Ovary (tissue), 10 donors: ENCODE measurements at places on chromosomes 6 and 20. TPM values are rescaled to one million over a fixed set of nuclear protein-coding genes. Genes with fewer than 3 reads are reported as not detected.

PI3 gene
- not detected for total RNA-seq

VWA7 gene
- total RNA-seq, result 5.5 TPM

DEK gene
- total RNA-seq, result 63.5 TPM

ATAT1 gene
- total RNA-seq, result 5.6 TPM

ADGRB3 gene
- total RNA-seq, result 1.4 TPM

ULBP2 gene
- total RNA-seq, result not detected

BMP7 gene
- 5.6 TPM for total RNA-seq

EYS gene
- not detected for total RNA-seq

DNA sequence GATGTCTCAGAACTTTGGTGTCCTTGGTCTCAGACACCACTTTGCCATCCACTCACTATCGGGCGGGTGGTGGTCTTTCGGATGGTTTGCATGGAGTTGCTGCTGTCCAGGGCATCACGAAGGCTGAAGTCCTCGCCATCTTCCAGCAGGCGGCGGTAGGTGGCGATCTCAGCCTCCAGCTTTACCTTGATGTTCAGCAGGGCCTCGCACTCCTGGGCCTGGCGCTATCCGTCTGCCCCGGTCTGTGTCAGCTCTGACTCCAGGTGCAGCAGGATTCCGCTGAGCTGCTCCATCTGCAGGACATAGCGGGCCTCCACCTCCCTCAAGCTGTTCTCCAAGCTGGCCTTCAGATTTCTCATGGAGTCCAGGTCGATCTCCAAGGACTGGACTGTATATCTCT lies 36.0 kb downstream of the ZNF311 start:
- no peaks in the 10 kb centered on the region for H3K36me3 ChIP-seq
- H3K4me3 ChIP-seq, result no peak overlapping the region
- DNase-seq, result no peak

DNA sequence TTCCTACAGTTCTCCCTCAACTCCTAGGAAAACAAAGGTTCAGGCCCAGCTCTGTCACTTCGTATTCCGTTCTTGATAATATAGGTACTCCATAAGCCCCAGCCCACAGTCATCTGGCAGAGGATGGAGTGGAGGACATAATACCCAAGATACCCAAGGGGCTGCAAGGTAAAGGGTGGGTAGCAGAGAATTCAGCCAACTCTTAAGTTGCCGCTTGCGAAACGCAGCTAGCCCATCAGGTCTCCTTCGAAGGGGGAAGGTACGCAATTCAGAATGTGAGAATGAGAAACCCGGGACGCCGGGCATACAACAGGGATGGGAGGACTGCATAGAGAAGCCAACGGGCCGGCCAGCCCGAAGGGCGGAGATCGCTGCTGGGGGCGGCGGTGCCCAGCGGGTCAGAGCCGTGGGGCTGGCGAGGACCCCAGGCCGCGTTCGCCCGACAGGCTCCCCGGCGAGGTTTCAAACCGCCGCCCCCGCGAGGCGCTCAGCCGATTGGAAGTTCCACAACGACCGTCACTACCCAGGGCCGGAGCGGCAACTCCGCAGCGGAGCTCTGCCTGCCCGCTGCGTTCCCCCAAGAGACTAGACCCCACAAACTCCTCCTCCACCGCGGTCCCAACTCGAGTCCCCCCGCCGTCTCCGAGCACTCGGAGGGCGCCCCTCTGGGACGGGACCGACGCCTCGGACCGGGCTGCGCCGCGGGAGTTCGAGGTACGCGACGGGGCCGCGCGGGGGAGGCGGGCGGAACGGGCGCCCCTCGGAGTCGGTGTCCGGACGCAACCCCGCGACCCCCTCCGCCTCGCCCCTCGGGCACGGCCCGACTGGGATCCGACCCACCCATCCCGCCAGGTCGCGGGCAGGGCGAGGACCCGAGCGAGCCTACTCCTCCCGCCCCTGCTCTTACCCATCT lies 911 bp downstream of the CDK19 start:
- H3K36me3 ChIP-seq, result no peaks in the 10 kb centered on the region
- peak overlapping the region; percentile 93 for H3K27ac ChIP-seq
- H3K4me3 ChIP-seq, result peak overlapping the region; percentile 78
- no peaks in the 10 kb centered on the region for H3K27me3 ChIP-seq
- peaks cover 3% of the 10 kb centered on the region for H3K4me1 ChIP-seq
- DNase-seq, result peak; percentile 73

DNA sequence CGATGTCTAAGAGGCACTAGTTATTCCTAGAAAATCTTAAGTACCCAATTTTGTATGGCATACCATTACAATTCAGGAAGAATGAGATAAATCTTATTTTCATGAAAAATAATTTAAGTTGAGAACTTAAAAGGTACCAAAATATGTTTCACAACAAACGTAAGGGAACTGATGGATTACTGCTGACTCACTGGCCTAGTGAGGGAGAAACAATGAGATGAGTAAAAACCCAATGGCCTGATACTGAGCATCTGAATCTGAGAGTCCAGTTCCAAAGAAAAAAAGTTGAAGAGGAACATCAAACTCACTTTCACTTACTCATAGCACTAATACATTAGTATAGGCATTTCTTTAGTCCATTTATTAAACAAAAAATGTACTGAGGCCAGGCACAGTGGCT lies 56.0 kb downstream of the MDN1 start:
- no peak overlapping the region for H3K4me3 ChIP-seq
- no peak for DNase-seq
- no peak overlapping the region for H3K27ac ChIP-seq
- H3K36me3 ChIP-seq, result no peaks in the 10 kb centered on the region
- no peaks in the 10 kb centered on the region for H3K27me3 ChIP-seq

- H3K27ac ChIP-seq, result no peak overlapping the region
- no peak overlapping the region for H3K4me3 ChIP-seq
- H3K4me1 ChIP-seq, result no peaks in the 10 kb centered on the region
- no peak for DNase-seq
- H3K27me3 ChIP-seq, result no peaks in the 10 kb centered on the region
These were observed 36.6 kb upstream of the DUSP22 start for GRCh38 chr6:255751-256083.

DNA sequence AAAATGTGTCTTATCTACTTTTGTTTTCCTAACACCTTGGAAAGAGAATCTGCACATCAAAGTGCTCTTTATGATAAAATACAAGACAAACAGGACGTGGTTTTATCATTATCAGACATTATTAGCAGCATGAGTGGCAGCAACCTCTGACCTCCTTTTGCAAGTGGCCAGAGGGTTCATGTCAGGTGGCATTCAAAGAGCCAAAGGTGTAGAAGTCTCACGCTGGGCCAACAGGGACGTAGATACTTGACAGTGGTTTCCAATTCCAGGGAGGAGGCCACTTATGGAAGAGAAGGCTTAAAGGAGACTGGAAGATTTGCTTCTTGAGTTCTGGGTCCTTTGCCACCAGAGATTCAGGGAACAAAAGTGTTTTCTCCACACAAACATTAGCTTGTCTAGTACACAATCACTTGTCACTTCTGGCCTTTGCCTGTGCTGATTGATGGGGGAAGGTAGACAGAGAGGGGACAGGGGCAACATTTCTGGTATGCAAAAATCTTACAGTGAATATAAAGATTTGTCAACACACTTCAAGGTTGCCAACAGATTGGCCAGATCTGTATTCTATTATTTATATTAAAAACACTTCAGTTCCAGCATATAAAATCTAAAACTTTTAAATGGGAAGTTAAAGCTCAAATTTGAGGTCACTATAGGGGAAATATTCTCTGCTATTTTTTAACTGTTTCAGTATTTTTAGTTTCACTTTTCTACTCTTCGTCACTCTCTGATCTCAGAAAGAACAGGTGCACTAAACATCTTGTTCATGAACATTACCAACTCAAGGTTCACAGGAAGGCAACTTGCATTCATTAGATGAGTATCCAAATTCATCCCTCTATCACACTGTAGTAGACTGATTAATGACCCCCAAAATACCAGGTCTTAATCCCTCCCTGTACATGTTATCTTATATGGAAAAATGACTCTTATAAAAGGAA lies 52.1 kb upstream of the FBXO30 start:
- no peak for DNase-seq
- H3K27ac ChIP-seq, result no peak overlapping the region
- H3K36me3 ChIP-seq, result no peaks in the 10 kb centered on the region
- H3K4me1 ChIP-seq, result no peaks in the 10 kb centered on the region
- H3K4me3 ChIP-seq, result no peak overlapping the region

DNA sequence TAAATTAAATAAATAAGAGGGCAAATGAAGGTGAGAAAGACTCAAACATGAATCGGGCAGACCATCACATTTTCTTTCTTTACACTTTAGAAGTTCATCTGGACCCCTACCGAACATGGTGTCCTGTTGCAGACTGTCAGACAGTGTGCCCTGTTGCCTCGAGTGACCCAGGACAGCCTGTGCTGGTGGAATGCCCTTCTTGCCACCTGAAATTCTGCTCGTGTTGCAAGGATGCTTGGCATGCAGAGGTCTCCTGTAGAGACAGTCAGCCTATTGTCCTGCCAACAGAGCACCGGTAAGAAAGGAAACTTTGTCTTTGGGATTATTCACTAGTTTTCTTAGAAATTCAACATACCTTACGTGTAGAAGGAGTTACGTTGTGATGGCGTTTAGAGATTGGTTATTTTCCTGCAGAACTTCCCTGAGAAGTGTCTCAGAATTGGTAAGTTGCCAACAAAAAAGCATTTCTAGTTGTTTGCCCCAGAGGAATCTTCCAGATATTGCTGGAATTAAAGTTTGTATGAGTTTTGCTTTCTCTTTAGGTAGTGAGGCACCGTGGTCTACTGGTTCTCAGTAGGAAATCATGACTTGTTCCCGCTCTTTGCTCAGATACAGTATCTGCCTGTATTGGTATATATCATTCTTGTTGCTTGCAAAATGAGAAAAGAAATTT lies 70.1 kb downstream of the RNF144B start:
- no peaks in the 10 kb centered on the region for H3K36me3 ChIP-seq
- no peak overlapping the region for H3K4me3 ChIP-seq
- H3K27me3 ChIP-seq, result no peaks in the 10 kb centered on the region
- no peaks in the 10 kb centered on the region for H3K4me1 ChIP-seq
- H3K27ac ChIP-seq, result no peak overlapping the region

GRCh38 chr6:28981431-28981832 lies 23.7 kb downstream of the ZNF311 start:
- H3K36me3 ChIP-seq, result no peaks in the 10 kb centered on the region
- H3K4me3 ChIP-seq, result peak overlapping the region; percentile 69
- no peak overlapping the region for H3K27ac ChIP-seq
- peak; percentile 80 for DNase-seq
- H3K4me1 ChIP-seq, result peaks cover 3% of the 10 kb centered on the region

GRCh38 chr6:2480267-2480966 lies 235.0 kb upstream of the GMDS start:
- no peak overlapping the region for H3K27ac ChIP-seq
- no peak for DNase-seq
- H3K4me1 ChIP-seq, result no peaks in the 10 kb centered on the region
- no peaks in the 10 kb centered on the region for H3K36me3 ChIP-seq
- H3K4me3 ChIP-seq, result no peak overlapping the region
- no peaks in the 10 kb centered on the region for H3K27me3 ChIP-seq

DNA sequence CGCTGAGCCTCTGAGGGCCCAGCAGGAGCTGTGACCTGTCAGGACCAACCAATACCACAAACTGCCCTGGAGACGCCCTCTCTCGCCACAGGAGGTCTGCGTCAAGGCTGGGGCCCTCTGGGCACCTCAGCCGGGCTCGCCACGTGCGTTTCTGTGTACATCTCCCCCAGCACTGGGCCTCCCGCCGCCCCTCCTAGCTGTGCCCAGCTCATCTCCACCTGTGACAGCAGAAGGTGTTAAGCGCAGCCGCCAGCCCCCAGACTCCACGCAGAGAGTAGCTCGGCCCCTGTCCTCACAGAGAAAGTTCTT lies 91.4 kb downstream of the TAF4 start:
- H3K27ac ChIP-seq, result no peak overlapping the region
- H3K36me3 ChIP-seq, result no peaks in the 10 kb centered on the region
- H3K27me3 ChIP-seq, result no peaks in the 10 kb centered on the region
- no peak overlapping the region for H3K4me3 ChIP-seq

GRCh38 chr6:82980086-82980485 lies 85.6 kb downstream of the UBE3D start:
- H3K4me3 ChIP-seq, result no peak overlapping the region

- H3K4me3 ChIP-seq, result no peak overlapping the region
- H3K36me3 ChIP-seq, result no peaks in the 10 kb centered on the region
- H3K4me1 ChIP-seq, result peaks cover 1% of the 10 kb centered on the region
- H3K27ac ChIP-seq, result no peak overlapping the region
- no peaks in the 10 kb centered on the region for H3K27me3 ChIP-seq
These were observed 41.7 kb upstream of the AIG1 start for GRCh38 chr6:143018955-143019354.

GRCh38 chr6:53056273-53056672 lies 8.9 kb upstream of the FBXO9 start:
- peaks cover 12% of the 10 kb centered on the region for H3K4me1 ChIP-seq
- H3K27me3 ChIP-seq, result no peaks in the 10 kb centered on the region
- no peak overlapping the region for H3K27ac ChIP-seq
- no peak overlapping the region for H3K4me3 ChIP-seq
- no peak for DNase-seq

DNA sequence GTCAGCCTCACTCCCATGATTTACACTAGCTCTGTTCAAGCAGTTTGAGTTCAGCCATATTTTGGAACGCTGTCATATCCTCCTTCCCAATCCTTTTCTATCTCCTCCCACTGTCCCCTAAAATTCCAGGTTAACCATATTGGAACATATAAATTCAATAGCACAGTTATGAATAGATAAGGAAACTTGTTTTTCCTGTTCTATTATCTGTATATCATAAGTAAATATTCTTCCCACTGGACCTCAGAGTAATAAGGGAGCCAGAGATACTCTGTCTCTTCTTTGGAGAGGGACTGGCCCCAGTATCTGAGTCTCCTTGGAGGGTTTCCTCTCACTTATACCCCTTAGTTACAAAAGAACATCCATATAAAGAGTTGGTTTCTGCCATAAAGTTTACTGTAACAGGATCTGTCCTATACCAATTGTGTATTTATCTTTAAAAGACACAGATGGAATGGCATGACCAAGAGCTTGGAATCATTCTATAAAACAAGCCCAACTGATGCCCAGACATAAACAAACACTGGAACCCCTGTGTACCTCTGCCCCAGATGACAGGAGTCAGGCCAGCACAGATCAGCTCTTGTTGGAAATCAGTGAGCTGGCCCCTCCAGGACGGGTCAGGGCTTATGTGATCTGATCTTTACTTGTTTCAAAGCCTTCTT lies 67.1 kb downstream of the EPB41L2 start:
- no peaks in the 10 kb centered on the region for H3K27me3 ChIP-seq
- no peak for DNase-seq
- peaks cover 6% of the 10 kb centered on the region for H3K4me1 ChIP-seq
- no peak overlapping the region for H3K27ac ChIP-seq
- H3K4me3 ChIP-seq, result no peak overlapping the region
- H3K36me3 ChIP-seq, result no peaks in the 10 kb centered on the region

- DNase-seq, result no peak
- H3K27ac ChIP-seq, result no peak overlapping the region
- H3K27me3 ChIP-seq, result no peaks in the 10 kb centered on the region
These were observed 187.1 kb downstream of the ID4 start for GRCh38 chr6:20024316-20024673.

GRCh38 chr20:59680148-59680650 lies 75.9 kb downstream of the PHACTR3 start:
- H3K4me3 ChIP-seq, result no peak overlapping the region
- peaks cover 3% of the 10 kb centered on the region for H3K4me1 ChIP-seq
- H3K27me3 ChIP-seq, result no peaks in the 10 kb centered on the region
- no peak overlapping the region for H3K27ac ChIP-seq
- DNase-seq, result no peak
- no peaks in the 10 kb centered on the region for H3K36me3 ChIP-seq
